Endothelial cell of umbilical vein (primary cell): ENCODE measurements at places on chromosomes 3 and 15. TPM values are rescaled to one million over a fixed set of nuclear protein-coding genes. Genes with fewer than 3 reads are reported as not detected.

IL5RA gene
- total RNA-seq = not detected in 2 replicates

C3orf85 gene
- not detected in 2 replicates for total RNA-seq

RARB gene
- 19.3 and 23.4 TPM in 2 replicates for total RNA-seq

CHRFAM7A gene
- total RNA-seq = 7.1 and 9.1 TPM in 2 replicates

GRK7 gene
- not detected in 2 replicates for total RNA-seq

ZNF80 gene
- total RNA-seq = not detected in 2 replicates

TGM5 gene
- not detected in 2 replicates for total RNA-seq

CLSTN2 gene
- total RNA-seq = 0.38 TPM in 1 of 2 replicates, not detected in the other

SLCO2A1 gene
- 1.4 and 2.7 TPM in 2 replicates for total RNA-seq
